ENCODE measurements at places on chromosomes 3 and 15. TPM values are rescaled to one million over a fixed set of nuclear protein-coding genes. Genes with fewer than 3 reads are reported as not detected.

DNA sequence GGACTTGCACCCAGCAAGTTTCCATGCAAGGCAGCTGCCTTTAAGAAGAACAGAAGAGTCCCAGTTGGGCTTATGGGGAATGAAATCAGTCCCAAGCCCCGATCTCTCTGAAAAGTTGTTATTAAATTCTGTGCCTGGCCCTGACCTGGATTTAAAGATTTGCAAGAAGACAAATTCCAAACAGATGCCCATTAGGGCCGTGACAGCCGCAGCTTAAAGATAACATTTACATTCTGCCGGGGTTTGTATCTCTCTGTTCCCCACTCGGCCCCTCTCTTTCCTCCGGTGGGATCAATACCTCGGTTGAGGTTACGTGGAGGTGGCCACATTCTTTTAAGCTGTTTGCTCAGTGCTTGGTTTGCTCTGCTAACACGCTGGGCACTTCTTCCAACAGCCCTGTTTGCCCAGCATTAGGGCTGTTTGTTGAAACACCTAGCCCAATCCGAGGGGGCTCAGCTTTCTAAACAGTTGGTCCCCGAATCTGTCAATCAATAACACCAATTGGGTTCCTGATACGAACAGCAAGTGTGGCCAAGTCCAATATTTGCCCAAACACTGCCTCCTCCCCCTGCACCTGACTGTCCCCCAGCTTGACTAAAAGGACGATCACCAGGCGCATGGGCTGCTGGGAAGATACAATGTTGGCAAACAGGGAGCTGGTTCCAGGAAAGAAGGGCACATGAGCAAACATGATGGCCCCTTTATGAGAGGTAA is 108.6 kb downstream of the RPLP1 start:
- no peak overlapping the region for H3K27ac ChIP-seq
- no peaks in the 10 kb centered on the region for H3K36me3 ChIP-seq
- H3K4me1 ChIP-seq, result peaks cover 23% of the 10 kb centered on the region
- H3K27me3 ChIP-seq, result no peaks in the 10 kb centered on the region
- no peak overlapping the region for H3K4me3 ChIP-seq

- 0 out of 2 replicates have a peak, but pooled peaks cover under 1% of the 10 kb centered on the region for H3K36me3 ChIP-seq
- no peak overlapping the region for H3K4me3 ChIP-seq
- H3K4me1 ChIP-seq, result peaks cover 5% of the 10 kb centered on the region
- no peak overlapping the region for H3K27ac ChIP-seq
- no peaks in the 10 kb centered on the region for H3K27me3 ChIP-seq
Observed at GRCh38 chr3:42228796-42229195, 37.2 kb downstream of the CCK start.

DNA sequence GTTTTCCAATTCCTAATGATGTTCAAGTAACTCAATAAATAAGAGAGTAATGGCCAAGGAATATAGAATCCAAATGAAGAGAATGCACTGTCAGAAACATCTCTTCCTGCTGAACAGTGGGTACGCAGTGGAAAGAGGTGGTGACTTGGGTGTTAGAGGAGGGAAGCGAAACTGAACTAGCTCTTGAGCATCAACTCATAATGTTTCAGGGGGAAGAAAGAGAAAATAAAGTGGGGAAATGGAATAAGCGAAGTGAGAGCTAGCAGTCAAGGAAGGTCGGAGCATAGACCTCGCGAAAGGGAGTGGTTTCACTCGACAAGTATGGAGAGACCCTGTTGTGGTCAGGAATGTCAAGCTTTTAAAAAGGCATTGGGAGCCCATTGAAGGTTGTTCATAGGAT is 309.5 kb downstream of the GAP43 start:
- no peak overlapping the region for H3K4me3 ChIP-seq
- H3K4me1 ChIP-seq, result no peaks in the 10 kb centered on the region
- H3K36me3 ChIP-seq, result no peaks in the 10 kb centered on the region
- peaks cover 35% of the 10 kb centered on the region for H3K27me3 ChIP-seq
- DNase-seq, result no peak
- H3K27ac ChIP-seq, result no peak overlapping the region

DNA sequence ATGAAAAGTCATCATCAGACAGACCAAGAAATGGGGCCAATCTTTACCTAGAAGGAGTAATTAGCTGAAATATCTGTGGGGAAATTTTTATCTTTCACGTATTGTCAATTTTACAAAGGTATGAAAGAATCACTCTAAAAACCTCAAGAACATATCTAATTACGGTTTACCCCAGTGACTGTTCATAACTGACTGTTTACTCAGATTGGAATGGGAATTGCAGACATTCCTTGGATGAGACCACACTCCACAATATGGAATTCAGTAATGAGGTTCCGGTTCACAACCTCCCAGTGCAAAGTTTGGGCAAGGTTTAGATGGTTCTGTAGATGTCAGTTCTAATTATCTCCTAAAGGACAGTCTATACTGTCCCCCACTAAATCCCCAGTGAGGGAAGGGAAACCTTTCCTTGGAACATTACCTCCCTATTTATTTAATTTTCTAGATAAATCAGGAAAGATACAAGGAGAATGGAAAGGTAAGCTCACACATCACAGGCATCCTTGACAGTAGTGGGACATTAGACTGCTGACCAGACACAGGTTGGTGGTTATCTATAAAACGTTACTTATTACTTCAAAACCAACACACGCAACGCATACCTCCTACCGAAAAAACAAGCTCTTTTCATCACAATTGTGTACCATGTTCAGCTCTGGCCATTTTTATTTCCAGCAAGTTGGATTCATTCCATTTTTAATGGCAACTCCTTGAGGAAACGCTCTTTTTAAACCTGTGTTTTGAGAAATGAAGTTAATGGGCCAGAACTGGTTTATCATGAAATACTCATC is 129.9 kb downstream of the RORA start:
- H3K36me3 ChIP-seq, result no peaks in the 10 kb centered on the region
- H3K27ac ChIP-seq, result no peak overlapping the region
- no peak for DNase-seq
- H3K27me3 ChIP-seq, result peaks cover 42% of the 10 kb centered on the region
- no peaks in the 10 kb centered on the region for H3K4me1 ChIP-seq

DNA sequence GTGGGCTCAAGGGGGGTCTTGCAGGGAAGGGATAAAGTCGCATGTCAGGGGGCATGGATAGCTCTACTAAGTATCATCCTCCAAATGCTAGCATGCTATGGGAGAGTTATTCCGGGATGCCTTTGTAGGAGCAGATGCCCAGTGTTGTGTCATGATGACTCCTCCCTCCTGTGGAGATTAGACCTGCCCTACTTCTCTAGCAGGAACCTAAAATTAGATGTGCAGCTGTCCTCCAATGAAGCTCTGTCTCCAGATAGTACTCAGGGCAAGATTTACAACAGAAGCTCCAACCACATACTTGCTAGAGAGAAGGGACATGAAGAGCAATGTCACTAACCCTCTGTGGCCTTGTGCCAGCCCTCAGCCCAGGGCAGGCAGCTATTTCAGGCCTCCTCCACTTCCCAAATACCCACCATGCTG is 82.5 kb downstream of the AGBL1 start:
- DNase-seq, result no peak
- H3K4me3 ChIP-seq, result no peak overlapping the region
- H3K36me3 ChIP-seq, result no peaks in the 10 kb centered on the region
- H3K27ac ChIP-seq, result no peak overlapping the region
- no peaks in the 10 kb centered on the region for H3K4me1 ChIP-seq

DNA sequence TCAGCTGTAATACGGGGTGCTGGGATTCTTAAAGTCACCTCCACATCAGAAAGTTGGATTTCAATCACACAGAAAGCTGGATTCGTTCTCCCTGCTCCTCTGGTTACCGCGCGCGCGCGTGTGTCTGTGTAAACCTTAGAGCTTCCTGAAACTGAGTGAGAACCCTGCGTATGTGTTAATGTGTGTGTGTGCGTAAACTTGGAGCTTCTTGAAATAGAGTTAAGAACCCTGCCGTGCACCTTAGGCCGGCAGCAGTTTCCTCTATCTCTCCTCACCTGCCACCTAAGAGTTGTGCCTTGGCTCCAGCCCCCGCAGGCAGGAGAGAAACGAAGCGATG is 531 bp downstream of the LZTFL1 start:
- H3K27ac ChIP-seq, result peak overlapping the region; percentile 20
- peak overlapping the region; percentile 76 for H3K4me3 ChIP-seq
- DNase-seq, result no peak

GRCh38 chr3:95120921-95121320 is 1058.1 kb downstream of the NSUN3 start:
- H3K36me3 ChIP-seq, result no peaks in the 10 kb centered on the region
- no peaks in the 10 kb centered on the region for H3K4me1 ChIP-seq
- H3K27me3 ChIP-seq, result no peaks in the 10 kb centered on the region
- H3K4me3 ChIP-seq, result no peak overlapping the region

GRCh38 chr15:61527836-61528580 is 298.9 kb upstream of the RORA start:
- no peak overlapping the region for H3K27ac ChIP-seq
- no peaks in the 10 kb centered on the region for H3K36me3 ChIP-seq
- no peak for DNase-seq
- no peaks in the 10 kb centered on the region for H3K4me1 ChIP-seq
- no peak overlapping the region for H3K4me3 ChIP-seq

- DNase-seq, result no peak
- no peaks in the 10 kb centered on the region for H3K36me3 ChIP-seq
- no peaks in the 10 kb centered on the region for H3K27me3 ChIP-seq
- H3K27ac ChIP-seq, result no peak overlapping the region
Observed at GRCh38 chr3:159301961-159302360, 500.1 kb downstream of the MFSD1 start.

DNA sequence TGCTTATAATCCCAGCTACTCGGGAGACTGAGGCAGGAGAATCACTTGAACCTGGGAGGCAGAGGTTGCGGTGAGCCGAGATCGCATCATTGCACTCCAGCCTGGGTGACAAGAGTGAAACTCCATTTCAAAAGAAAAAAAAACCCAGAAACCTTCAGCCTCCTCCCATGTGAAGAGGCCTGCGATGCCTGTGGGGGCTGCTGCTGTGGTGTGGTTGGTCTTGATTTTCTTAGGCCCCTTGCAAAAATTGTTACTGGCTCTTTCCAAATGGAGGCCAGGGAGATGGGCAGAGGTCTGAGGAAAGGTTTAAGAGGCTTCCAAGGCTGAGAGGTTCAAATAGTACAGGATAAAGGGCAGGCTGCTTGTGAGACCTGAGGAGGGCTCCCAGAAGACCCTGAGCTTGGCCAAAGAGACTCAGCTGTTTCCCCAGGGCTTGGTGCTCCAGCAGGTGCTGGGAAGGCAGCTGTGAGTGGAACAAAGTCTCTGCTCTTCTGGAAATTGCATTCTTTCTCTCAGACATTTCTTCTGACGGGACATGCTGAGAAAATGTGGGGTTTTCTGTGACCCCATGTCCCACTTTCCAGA is 18.4 kb downstream of the GCSAM start:
- no peaks in the 10 kb centered on the region for H3K27me3 ChIP-seq
- no peak overlapping the region for H3K4me3 ChIP-seq
- H3K27ac ChIP-seq, result no peak overlapping the region
- H3K36me3 ChIP-seq, result peaks cover 25% of the 10 kb centered on the region
- no peak for DNase-seq

DNA sequence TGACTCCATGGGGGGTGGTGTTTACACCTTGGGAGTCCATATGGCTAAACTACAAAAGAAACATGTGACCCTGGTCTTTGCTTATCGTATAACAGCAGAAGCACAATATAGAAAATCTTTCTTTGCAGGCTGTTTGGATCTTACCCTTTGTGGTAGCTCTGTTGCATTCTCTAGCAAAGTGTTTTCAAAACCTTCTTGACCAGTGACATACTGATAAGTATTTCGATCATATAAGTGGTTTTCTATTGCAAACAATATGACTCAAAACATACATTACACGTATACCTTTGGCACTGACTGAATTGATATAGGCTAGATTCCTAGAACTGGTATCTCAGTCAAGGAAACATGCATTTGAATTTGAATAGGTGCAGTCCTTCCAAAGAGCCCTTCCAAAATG is 24.7 kb upstream of the ATP10A start:
- no peaks in the 10 kb centered on the region for H3K27me3 ChIP-seq
- H3K4me3 ChIP-seq, result no peak overlapping the region
- H3K4me1 ChIP-seq, result no peaks in the 10 kb centered on the region

DNA sequence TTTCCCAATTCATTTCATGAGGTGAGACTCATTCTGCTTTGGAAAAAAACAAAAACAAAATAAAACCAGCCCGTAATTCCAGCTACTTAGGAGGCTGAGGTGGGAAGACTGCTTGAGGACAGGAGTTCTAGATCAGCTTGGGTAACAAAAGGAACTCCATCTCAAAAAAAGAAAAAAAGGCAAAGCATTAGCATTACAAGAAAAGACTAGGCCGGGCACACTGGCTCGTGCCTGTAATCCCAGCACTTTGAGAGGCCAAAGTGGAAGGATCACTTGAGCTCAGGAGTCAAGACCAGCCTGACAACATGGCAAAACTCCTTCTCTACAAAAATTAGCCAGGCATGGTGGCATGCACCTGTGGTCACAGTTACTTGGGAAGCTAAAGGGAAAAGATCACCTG is 33.9 kb downstream of the TRPM7 start:
- H3K27ac ChIP-seq, result no peak overlapping the region
- no peaks in the 10 kb centered on the region for H3K4me1 ChIP-seq
- no peak for DNase-seq
- H3K36me3 ChIP-seq, result peaks cover 29% of the 10 kb centered on the region
- H3K27me3 ChIP-seq, result no peaks in the 10 kb centered on the region
- H3K4me3 ChIP-seq, result no peak overlapping the region

GRCh38 chr3:6250167-6250566 is 610.7 kb upstream of the GRM7 start:
- H3K4me3 ChIP-seq, result no peak overlapping the region
- H3K4me1 ChIP-seq, result no peaks in the 10 kb centered on the region
- H3K27ac ChIP-seq, result no peak overlapping the region
- no peaks in the 10 kb centered on the region for H3K36me3 ChIP-seq
- H3K27me3 ChIP-seq, result no peaks in the 10 kb centered on the region
- no peak for DNase-seq

DNA sequence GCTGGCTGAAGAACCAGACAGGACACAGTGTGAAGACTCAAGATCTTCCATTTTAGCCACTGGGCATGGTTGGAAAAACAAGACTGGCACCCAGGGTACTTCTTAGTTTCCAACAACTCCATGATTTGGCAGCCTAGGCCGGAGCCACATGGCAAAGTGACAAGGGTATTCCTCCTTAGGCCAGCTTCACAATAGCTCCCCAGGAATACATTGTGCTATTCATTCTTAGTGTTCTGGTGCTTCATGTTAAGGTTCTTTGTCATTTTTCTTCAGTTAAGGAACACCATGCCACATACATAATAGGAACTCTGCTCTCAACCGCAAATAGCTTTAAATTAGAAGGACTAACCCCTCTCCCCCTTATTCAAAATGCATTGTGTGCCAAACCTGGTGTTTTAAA is 8.0 kb upstream of the FILIP1L start:
- H3K36me3 ChIP-seq, result no peaks in the 10 kb centered on the region
- H3K27ac ChIP-seq, result no peak overlapping the region
- no peak for DNase-seq
- H3K4me3 ChIP-seq, result no peak overlapping the region
- no peaks in the 10 kb centered on the region for H3K4me1 ChIP-seq

The CCDC191 gene
- total RNA-seq, result 4.1 TPM

The RYR3 gene
- total RNA-seq, result not detected

The HDC gene
- total RNA-seq, result not detected

The TTC23 gene
- 10.2 TPM for total RNA-seq

The SPTBN5 gene
- 0.96 TPM for total RNA-seq

The ITIH4 gene
- total RNA-seq, result 4.1 TPM

The SERPINI2 gene
- total RNA-seq, result 0.27 TPM

The RPL39L gene
- not detected for total RNA-seq

The FRMD4B gene
- total RNA-seq, result 2.0 TPM

The SNRPN gene
- 2.0 TPM for total RNA-seq

The ZPLD1 gene
- not detected for total RNA-seq

The STRC gene
- 0.91 TPM for total RNA-seq

Data from HCT116 (cell line).